NCI-H345 (cell line): ENCODE measurements at places on chromosomes 1 and 21.

DNA sequence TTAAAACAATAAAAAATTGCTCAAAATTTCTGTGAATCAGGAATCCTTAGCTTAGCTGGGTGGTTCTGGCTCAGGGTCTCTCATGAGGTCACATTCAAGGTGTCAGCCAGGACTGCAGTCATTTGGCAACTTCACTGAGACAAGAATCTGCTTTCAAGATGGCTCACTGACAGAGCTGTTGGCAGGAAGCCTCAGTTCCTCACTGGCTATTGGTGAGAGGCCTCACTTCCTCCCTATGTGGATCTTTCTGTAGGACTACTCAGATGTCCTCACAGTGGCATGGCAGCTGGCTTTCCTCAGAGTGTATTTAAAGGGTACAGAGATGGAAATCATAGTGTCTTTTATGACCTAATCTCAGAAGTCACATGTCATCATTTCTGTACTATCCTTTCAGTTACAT lies 785.7 kb downstream of the ADGRL2 start:
- DNase-seq: no peak

GRCh38 chr1:2460203-2460602 lies 15.9 kb upstream of the PLCH2 start:
- DNase-seq: no peak

DNA sequence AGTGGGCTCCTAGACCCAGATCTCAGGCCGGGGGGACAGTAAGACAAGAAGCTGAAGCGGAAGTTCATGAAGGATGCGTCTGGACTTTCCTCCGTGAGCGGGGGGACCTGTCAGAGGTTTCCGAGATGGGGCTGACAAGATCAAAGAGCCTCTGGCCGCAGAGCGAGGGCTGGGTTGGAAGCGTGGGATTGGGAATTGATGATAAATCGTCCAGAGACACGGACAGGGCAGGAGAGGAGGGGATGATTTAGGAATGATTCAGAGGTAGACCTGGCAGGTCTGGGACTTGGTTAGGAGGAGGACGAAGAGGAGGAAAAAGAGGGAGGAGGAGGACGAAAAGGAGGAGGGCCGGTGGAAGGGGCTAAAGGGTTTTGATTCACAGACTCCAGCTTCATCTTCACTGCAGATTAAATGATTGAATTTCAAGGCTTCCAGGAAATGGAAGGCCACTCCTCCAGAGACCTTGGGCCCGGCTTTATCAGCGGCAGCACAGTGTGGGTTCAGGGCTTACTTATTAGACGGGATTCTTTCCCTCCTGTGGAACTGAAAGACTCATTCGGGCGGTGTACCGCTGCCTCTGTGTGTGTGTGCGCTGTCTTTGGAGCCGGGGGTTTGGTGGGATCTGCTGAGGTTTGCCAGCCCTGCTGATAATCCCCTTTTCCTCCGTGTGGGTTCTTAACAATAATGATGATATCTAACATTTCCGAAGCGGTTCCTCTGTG lies 85.7 kb upstream of the SLC45A1 start:
- DNase-seq: no peak

- DNase-seq: no peak
Observed at GRCh38 chr1:157025856-157026255, 19.7 kb downstream of the ARHGEF11 start.

GRCh38 chr1:56666112-56666608 lies 21.0 kb downstream of the PRKAA2 start:
- DNase-seq: no peak

DNA sequence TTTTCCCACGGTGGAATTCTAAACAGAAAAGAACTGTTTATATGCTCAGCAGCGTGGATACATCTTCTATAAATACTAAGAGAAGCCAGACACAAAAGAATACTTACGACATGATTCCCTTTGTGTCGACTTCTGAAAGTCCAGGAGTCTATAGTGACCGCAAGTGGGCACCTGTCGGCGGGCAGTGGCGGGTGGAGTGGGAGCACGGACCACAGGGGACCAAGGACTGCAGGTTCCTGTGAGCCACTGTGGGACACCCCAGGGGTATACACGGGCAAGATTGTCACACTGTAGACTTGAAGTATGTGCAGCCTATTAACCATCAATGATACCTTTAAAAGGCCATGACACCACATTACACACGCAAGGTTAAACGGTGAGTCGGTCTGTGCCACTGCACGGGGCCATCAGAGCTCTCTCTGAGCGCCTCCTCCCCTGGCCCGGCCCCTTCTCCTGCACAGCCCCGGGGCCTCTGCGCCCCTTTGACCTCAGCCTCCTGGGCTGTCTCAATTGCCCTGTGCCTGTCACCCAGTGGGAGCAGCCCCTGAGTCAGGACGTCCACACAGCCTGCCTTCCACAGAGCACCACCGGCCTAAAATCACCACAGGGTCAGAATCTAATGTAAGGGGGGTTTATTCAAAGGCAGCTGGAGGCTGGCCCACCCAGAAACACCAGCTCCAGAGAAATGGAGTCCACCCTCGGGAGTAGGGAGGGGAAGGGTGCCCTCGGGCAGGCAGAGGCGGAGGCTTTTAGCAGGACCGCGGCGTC lies 90.0 kb upstream of the COL6A1 start:
- no peak for DNase-seq

GRCh38 chr1:43239484-43239883 lies 30.3 kb upstream of the TMEM125 start:
- DNase-seq: no peak

GRCh38 chr1:56265216-56265615 lies 314.1 kb downstream of the PLPP3 start:
- no peak for DNase-seq

DNA sequence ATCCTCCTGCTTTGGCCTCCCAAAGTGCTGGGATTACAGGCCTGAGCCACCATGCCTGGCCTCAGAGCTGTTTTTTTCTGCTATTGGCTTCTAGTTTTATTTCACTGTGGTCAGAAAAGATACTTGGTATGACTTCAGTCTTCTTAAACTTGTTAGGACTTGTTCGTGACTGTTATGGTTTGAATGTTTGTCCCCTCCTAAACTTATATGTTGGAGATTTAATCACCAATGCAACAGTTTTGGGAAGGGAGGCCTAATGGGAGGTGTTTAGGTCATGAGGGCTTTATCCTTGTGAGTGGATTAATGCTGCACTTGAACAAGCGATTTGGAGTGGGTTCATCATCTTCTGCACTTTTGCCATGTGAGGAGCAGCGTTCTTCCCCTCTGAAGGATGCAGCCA lies 24.5 kb upstream of the SOD1 start:
- DNase-seq: no peak

DNA sequence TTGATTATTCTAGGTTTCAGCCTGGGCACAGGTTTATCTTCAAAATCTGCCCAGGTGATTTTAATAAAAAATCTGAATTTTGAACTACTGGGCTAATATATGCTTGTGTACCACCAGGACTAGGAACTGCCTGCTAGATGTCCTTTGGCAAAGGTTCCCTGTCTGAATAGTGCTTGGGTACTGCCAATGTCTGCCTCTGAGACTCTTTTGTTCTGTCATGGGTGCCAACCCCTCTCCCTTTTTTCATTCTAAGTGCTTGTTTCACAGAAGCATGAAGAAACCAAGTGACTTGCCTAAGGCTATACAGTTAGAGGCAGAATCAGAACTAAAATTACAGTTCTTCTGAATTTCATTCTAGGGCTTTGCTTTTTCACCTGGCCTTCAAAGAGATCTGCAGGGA lies 106.3 kb upstream of the CACHD1 start:
- no peak for DNase-seq

- no peak for DNase-seq
Observed at GRCh38 chr1:43935711-43936427, 2.3 kb downstream of the ARTN start.

- DNase-seq: no peak
Observed at GRCh38 chr1:43466403-43466802, 12.7 kb upstream of the HYI start.

- DNase-seq: no peak
Observed at GRCh38 chr1:181784039-181784683, 277.4 kb downstream of the ZNF648 start.

GRCh38 chr1:54794451-54795355 lies 6.4 kb downstream of the TTC22 start:
- no peak for DNase-seq

- DNase-seq: no peak
Observed at GRCh38 chr1:205637854-205638468, 6.2 kb upstream of the ELK4 start.

DNA sequence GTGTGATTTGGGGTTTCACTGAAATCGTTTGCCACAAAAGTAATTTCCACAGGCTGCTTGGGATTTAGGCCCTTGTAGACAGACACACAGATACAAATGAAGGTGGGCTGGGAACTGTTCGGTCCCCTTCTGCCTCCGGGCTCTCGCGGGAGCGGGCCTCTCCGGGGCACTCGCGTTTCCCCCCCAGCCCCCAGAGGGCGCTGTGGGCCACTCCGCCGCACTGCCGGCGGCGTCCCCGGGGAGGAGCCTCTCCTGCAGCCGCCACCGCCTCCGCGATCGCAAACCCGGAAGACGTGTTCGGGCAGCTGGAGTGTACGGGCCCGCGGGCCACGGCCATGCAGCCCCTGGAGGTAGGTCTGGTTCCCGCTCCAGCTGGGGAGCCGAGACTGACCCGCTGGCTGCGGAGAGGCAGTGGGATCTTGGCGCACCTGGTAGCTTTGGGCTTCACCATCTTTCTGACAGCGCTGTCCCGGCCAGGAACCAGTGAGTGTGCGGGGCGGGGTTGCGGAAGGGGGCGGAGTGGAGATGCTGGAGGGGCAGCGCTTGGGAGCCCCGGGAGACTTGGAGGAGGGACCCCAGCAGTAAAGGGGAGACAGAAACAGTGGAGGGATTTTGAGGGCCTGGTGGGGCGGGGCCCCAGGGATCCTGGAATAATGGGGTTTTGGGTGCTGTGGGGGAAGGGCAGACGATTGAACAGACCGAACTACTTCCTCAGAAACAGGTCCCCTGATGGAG lies at the start of gene CYB561D1:
CYB561D1 (plus strand) TSS at position 290 of the 735 bp plus-strand sequence; CDS start at position 336, 46 bp downstream.
- DNase-seq: peak; percentile 89

- no peak for DNase-seq
Observed at GRCh38 chr1:114181356-114181755, 27.7 kb upstream of the SYT6 start.

DNA sequence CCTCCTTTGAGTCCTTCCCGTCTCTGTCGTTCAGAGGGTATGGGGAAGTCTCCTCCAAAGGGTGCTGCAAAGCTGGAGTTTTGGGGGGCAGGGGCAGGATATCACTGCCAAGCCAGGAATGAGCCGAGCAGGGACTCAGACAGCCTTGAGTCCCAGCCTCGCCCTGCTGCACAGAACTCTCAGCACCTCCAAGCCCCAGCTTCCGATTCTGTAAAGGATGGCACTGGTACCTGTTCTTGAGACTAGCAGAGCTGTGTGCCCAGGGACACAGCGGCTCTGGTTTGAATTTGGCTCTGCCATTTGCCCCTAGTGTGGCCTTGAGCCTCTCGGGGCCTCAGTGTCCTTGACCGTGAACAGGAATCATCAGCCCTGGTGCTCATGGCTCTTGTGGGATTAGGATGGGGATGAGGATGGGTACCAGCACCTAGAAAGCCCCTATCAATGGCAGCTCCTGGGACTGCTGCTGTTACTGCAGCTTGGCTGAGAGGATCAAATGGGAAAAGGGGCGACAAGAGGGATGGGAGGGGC lies 1.5 kb upstream of the FBLIM1 start:
- DNase-seq: no peak

DNA sequence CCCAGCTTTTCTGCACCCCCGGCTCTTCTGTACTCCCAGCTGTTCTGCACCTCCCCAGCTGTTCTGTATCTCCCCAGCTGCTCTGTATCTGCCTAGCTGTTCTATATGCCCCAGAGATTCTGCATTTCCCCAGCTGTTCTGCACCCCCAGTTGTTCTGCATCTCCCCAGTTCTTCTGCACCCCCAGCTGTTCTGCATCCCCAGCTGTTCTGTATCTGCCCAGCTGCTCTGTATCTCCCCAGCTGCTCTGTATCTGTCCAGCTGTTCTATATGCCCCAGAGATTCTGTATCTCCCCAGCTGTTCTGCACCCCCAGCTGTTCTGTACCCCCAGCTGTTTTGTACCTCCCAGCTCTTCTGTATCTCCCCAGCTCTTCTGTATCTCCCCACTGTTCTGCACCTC lies 41.1 kb downstream of the UMODL1 start:
- no peak for DNase-seq

DNA sequence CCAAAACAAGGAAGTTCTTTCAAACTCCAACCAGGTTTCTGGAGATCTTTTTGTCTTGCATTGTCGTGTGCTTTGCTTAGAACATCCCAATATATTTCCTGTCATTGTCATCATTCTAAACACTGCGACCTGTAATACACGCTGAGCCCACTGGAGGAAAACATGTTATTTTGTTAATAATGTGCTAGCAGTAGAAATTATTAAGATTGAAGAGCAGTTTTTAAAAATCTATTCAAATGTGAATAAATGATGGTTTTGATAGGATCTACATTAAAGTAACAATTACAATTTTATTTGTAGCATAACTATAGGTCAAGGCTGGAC lies 268.5 kb downstream of the PTPRC start:
- no peak for DNase-seq

DNA sequence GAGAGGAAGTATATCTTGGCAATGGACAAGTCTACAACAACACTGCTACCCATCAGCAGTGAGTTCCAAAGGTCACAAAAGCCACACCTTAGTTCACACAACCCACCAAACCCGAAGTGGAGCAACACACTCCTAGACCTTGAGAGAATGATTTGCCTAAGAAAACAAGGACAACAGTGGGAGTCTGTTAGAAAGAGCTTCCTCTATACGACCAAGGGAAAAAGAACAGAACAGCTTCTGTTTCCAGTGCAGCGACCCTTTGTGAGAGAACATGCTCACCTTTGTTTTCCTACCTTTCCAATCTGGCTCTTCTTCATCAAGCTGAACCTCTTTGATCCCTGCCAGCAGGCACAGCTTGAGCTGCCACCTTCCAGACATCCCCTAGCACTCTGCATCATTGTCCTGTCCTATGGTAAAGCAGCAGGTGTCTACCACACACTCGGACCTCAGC lies 56.7 kb upstream of the PALMD start:
- DNase-seq: no peak

DNA sequence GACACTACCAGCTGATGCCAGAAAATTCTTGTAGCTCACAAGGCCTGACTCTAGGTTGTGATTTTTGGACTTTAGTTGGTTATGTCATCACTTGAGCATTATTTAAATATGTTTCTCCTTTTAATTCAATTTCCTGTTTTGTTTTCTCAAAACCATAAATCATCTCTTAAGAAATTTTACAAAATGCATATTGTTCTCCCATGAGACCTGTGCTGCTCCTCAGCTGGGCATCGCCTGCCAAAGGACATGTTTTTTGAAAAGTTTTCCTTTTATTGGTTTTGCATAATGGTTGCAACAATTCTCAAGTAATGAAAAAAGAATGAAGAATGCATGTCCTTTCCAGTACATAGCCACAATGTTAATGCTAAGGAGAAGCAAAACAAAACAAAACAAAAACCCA lies 204.7 kb upstream of the LYPLAL1 start:
- no peak for DNase-seq

GRCh38 chr1:196136396-196136795 lies 471.8 kb downstream of the KCNT2 start:
- DNase-seq: no peak

- no peak for DNase-seq
Observed at GRCh38 chr1:101217148-101217547, 19.7 kb upstream of the S1PR1 start.

- DNase-seq: no peak
Observed at GRCh38 chr1:99943223-99943794, 26.5 kb upstream of the SLC35A3 start.

GRCh38 chr1:161390559-161390858 lies 22.8 kb upstream of the CFAP126 start:
- DNase-seq: peak; percentile 49

GRCh38 chr1:246004301-246004700 lies 502.8 kb downstream of the SMYD3 start:
- no peak for DNase-seq

GRCh38 chr1:220300442-220301121 lies 28.3 kb upstream of the RAB3GAP2 start:
- DNase-seq: no peak
